ENCODE measurements at places on chromosomes 6 and 20.

DNA sequence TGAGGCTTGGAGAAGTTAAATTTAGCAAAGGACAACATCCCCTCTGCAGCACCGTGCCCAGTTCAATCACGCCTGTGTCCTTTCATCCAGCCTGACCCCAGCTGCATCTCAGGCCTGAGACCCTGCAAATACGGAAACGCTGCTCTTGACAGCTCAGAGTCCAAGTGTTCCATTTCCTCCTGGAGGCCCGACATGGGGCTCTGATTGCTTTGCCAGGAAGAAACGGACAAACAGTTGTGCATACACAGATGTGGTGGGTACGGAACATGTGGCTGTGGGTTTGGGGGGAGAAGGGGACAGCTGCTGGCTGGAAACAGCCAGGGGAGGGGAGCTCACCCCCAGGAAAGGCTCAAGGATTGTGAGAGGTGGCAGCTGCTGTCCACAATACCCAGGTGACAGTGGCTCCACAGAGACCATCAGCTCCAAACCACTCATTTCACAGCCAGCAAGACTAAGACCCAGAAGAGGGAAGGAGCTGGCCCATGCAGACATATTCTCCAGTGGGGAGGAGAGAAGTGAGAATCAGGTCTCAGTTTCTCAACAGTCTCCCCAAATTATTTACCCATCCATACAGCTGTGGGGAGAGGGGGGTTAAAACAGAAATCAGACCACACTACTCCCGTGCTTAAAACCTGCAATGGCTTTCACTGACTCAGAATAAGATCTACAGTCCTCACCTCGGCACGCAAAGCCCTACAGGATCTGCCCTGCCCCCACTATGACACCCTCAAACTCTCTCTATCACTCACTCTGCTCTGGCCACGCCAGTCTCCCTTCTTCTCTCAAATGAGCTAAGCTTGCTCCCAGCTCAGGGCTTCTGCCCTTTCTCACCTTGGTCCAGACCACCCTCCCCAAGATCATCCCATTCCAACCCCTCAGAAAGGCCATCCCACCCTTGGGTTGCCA is 89.1 kb downstream of the PREX1 start:
- no peak for DNase-seq

DNA sequence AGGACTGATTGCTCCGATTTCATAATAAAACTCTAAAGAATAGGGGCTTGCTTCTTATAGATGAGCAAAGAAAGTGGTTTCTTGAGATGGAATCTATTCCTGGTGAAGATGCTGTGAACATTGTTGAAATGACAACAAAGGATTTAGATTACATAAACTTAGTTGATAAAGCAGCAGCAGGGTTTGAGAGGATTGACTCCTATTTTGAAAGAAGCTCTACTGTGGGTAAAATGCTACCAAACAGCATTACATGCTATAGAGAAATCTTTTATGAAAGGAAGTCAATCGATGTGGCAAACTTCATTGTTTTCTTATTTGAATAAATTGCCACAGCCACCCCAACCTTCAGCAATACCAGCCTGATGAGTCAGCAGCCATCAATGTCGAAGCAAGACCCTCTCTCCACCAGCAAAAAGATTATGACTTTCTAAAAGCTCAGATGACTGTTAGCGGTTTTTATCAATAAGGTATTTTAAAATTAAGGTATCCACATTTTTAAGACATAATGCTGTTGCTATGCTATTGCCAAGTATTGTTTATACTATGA is 12.7 kb upstream of the MTRF1L start:
- DNase-seq, result no peak

DNA sequence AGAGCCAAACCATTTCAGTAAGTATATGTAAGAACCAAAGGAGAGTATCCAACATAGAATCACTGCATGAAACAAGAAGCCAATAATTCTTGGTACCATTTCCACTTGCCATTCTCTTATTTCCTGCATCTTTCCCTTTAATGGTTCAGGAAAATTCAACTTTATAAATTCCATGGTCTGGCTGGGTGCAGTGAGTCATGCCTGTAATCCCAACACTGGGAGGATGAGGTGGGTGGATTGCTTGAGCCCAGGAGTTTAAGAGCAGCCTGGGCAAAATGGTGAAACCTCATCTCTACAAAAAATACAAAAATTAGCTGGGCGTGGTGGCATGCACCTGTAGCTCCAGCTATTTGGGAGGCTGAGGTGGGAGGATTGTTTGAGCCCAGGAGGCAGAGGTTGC is 21.2 kb downstream of the NHLRC1 start:
- no peak for DNase-seq

DNA sequence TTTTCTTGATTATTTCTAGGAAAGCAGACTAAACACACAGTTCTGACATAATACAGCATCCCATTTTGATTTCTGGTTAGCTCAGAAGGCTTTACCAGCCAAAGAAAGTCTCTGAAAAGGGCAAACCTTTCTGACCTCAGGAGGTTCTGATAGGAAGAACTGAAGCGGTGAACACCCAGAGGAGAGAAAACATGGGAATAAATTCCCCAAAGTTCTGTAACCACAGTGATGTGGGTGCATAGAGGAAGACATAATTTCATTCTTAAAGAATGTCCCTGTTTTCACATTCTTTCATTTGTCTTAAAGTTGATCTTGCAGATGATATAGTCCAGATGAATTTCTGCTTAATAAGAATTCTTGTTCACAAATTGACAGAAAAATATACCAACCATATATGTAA is 60.3 kb downstream of the RSPO3 start:
- no peak for DNase-seq

DNA sequence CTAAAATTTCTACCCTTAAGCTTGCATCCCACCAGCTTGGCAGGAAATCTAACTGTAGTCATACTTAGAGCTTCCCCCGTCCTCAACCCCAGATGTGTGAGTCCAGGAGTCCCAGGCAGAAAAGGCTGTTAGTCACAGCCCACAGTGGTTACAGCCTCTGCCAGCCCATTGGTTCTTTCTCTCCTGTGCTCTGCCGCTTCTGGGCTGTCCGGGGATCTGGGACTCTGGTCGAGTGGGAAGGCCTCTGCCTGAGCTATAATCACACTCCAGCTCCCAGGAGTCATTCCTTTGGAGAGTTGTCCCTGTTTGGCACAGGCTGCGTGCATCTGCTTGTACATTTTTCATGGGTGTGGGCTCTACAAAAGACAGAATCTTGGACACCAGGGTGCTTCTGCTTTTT is 45.6 kb upstream of the FYN start:
- DNase-seq, result no peak

DNA sequence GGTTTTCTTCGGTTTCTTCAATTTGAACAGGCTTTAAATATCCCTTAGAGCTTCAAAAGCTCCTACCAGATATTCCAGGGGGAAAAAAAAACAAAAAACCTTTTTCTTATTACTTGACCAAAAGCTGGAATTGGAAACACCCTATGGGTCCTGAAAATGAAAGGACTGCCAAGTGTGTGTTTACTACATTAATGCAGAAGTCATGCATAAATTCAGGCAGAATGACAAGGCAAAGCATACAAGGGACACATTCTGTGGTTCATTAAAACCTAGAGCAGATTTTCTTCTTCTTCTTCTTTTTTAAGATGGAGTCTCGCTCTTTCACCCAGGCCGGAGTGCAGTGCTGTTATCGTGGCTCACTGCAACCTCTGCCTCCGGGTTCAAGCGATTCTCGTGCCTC is 119.1 kb downstream of the GMDS start:
- DNase-seq, result no peak

- no peak for DNase-seq
Measured at GRCh38 chr6:106903299-106903698, 71.2 kb downstream of the CD24 start.

GRCh38 chr6:24426729-24427446 is 24.2 kb downstream of the MRS2 start:
- DNase-seq, result no peak

DNA sequence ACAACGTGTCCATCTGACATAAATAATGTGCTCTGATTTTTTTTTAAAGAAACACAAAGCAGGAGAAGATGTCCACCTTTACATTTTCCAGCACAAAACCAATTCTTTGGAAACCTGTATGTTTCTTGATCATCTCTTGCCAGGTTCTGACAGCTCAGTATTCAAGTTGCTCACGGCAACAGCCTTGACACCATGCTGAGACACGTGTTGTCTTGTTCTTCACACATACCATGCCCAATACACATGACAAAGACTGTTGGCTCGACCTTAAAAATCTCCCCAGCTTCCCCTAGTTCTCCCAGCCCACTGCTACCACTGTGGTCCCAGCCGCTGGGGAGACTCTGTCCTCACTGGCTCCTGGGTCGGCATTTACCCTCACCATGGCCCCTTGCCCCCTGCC is 518.9 kb downstream of the PREX1 start:
- no peak for DNase-seq

- peak; percentile 59 for DNase-seq
Measured at GRCh38 chr20:37939701-37940560, 37.0 kb downstream of the VSTM2L start.
